ENCODE measurements at places on chromosomes 3 and 15.

DNA sequence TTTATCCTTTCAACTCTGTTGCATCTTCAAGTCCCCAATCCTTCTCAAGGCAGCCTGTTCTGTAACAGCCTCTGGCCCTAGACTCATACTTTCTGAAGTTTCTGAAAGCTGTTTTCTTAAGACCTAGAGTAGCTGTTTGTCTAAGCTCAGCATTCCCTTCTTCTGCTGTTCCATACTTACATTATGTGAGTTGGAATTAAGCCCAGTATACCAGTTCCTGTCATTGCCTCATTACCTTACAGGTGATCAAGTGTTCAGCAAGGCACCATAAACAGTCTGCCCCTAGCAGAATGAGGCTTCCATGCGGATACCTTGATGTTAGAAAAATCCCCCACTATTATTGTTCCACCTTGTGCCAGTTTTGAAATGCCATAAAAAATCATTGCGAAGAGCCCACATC lies 180.6 kb downstream of the PLCL2 start:
- H3K27ac ChIP-seq = no peak overlapping the region
- no peak overlapping the region for H3K4me3 ChIP-seq
- no peaks in the 10 kb centered on the region for H3K4me1 ChIP-seq

- H3K4me3 ChIP-seq = no peak overlapping the region
- H3K4me1 ChIP-seq = no peaks in the 10 kb centered on the region
- H3K36me3 ChIP-seq = no peaks in the 10 kb centered on the region
- DNase-seq = peak; percentile 40
These were observed 102.7 kb downstream of the TBC1D5 start for GRCh38 chr3:17639765-17640164.

DNA sequence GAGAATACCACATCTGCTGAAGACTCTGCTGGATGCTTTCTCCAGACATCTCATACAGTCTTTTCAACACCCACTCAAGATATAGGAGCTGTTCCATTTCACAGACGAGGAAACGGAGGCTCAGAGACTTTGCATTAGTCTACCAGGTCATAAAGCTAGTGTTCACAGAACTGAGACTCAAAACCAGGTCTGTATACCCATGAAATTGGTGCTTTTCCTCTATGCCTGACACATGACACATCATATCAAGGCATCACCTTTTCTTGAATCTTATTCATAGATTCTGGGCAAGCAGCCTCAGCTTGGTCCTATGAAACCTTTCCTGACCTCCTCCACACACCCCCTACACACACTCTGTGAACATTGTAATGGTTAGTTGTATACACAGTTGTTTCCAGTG lies 101.2 kb downstream of the LPP start:
- no peak overlapping the region for H3K27ac ChIP-seq
- peaks cover 3% of the 10 kb centered on the region for H3K36me3 ChIP-seq
- no peak overlapping the region for H3K4me3 ChIP-seq
- DNase-seq = no peak
- H3K27me3 ChIP-seq = no peaks in the 10 kb centered on the region

DNA sequence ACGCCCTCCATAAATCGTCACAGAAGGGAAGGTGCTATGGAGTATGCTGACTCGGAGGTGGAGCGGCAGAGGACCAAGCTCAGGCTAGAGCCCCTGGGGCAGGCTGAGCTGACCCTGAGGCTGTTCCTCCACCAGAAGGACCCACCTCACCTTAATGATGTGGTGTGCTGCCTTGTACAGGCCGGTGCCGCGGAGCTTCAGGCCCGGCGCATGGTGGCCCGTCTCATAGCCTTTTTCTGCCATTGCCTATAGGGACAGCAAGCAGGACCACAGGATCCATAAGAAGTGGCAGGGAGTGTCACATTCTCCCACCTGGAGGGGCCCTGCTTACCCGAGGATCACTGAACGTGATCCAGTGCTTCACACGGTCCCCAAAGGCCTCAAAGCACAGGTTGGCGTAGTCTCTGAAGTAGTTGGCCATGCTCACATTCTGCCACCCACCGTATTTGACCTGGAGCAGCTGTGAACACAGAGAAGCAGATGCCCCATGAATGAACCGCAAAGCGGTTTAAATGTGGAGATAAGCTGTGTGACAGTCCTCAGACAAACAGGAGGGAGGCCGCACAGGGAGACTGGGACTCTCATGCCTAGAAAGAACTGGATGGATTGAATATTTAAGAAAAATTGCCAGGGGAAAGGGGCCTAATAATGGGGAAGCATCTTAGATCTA lies 4.8 kb downstream of the LCTL start:
- H3K36me3 ChIP-seq = no peaks in the 10 kb centered on the region
- H3K27ac ChIP-seq = no peak overlapping the region
- no peak overlapping the region for H3K4me3 ChIP-seq
- no peaks in the 10 kb centered on the region for H3K4me1 ChIP-seq
- no peaks in the 10 kb centered on the region for H3K27me3 ChIP-seq
- DNase-seq = no peak

- no peak overlapping the region for H3K27ac ChIP-seq
- no peaks in the 10 kb centered on the region for H3K36me3 ChIP-seq
- H3K4me3 ChIP-seq = no peak overlapping the region
These were observed 191.7 kb upstream of the TPM1 start for GRCh38 chr15:62850791-62851291.

GRCh38 chr3:58190291-58190690 lies 20.5 kb downstream of the DNASE1L3 start:
- H3K4me3 ChIP-seq = no peak overlapping the region
- no peaks in the 10 kb centered on the region for H3K27me3 ChIP-seq
- DNase-seq = no peak
- no peaks in the 10 kb centered on the region for H3K4me1 ChIP-seq

- no peaks in the 10 kb centered on the region for H3K4me1 ChIP-seq
- DNase-seq = peak; percentile 58
- no peaks in the 10 kb centered on the region for H3K27me3 ChIP-seq
- no peak overlapping the region for H3K27ac ChIP-seq
- H3K36me3 ChIP-seq = no peaks in the 10 kb centered on the region
These were observed 60.7 kb upstream of the RAB6B start for GRCh38 chr3:133956353-133956752.

GRCh38 chr15:75776065-75776423 lies 63.4 kb upstream of the CSPG4 start:
- H3K4me1 ChIP-seq = no peaks in the 10 kb centered on the region
- no peak for DNase-seq
- H3K27ac ChIP-seq = no peak overlapping the region

- no peak overlapping the region for H3K4me3 ChIP-seq
- H3K27me3 ChIP-seq = no peaks in the 10 kb centered on the region
- H3K36me3 ChIP-seq = no peaks in the 10 kb centered on the region
- no peak for DNase-seq
- no peak overlapping the region for H3K27ac ChIP-seq
These were observed 225.3 kb upstream of the KCNMB2 start for GRCh38 chr3:178310949-178311348.
